ENCODE measurements at places on chromosomes 13 and 19.

DNA sequence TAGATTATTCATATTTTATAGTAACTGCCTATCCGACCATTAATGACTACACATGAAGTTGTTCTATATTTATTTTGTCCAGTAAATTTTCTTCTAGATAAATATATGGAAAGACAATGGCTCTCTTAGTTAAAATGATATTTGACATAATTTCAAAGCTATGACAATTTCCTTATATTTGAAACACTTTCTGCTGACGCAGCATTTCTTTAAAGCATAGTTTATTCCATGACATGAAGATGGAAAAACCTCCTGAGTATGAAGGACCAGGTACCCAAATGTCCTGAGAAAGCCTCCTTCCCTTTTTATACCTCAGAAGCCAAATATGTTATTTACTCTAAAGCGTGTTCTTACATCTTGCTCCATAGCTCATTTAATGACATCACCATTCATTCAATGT, 831.6 kb downstream of the EFNB2 start:
- no peak for DNase-seq

GRCh38 chr19:53389978-53390377, 5.0 kb upstream of the ZNF765 start:
- DNase-seq, result peak; percentile 9

DNA sequence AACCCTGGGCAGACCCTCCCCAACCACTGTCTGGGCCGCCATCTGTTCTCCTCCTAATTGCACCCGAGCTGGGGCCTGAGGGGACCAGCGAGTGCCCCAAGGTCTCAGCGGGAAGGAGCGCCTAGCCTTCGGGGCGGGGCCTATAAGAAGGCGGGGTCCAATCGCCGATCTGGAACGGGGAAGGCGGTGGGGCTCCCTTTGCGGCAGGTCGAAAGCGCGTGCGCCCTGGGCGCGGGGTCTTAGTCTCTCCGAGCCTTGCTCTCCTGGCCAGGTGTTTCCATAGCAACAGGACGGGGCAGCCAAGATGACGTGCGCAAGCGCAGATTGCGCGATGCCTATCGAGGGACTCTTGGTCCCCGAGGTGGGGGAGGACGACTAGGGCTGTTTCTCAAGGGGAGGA, 2.8 kb downstream of the MAST1 start:
- DNase-seq, result peak; percentile 100

DNA sequence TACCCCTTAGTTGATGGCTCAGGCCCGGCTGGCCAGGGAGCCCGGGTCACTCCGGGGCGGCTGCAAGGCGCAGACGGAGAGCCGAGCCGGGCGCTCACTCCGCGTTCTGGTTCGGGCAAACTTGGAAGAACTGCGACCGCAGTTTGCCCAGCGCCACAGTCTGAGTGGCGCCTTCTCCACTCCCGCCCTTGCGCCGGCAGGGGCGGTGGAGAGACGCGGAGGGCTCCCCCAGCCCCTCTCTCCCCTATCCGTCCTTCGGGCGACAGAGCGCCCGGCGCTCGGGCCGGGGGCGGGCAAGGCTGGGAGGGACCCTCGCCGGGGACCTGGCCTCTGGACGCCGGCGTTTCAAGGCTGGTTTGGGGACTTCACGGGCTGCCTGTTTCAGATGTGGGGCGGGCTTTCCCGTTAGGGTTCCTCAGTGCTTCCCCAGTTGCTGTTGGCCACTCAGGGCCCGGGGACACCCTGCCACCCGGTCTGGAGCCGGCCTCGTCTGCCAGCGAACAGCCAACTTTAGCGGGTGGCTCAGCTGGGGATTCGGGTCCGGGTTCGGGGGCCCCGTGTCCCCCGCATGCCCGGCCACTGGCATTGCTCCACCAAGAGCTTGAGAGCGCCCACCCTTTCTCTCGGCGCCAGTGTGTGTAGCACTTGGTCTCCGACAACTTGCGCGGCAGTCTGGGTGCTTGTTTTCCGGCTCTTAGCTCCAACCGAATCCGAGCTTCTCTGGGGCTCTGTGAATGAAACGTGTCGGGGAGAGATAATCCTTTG, 1.5 kb downstream of the GPC6 start:
- DNase-seq, result peak; percentile 93

DNA sequence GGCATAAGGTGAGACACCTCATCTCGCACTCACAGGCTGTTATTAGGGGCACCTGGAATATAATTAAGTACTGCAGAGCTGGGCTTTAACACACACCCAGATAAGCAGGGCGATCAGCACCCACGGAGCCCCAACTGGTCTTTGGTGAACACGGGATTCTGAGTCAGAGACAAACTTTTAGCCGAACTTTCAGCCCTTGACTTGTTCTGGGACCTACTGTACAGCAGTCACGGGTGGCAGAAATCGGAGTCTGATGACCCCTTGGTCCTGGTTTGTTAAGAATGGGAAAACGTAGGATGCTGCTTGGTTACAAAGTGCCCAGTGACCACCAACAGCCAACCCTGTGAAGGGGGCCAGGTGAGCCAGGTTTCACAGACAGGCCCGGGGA, 9.0 kb downstream of the SH3GL1 start:
- no peak for DNase-seq

DNA sequence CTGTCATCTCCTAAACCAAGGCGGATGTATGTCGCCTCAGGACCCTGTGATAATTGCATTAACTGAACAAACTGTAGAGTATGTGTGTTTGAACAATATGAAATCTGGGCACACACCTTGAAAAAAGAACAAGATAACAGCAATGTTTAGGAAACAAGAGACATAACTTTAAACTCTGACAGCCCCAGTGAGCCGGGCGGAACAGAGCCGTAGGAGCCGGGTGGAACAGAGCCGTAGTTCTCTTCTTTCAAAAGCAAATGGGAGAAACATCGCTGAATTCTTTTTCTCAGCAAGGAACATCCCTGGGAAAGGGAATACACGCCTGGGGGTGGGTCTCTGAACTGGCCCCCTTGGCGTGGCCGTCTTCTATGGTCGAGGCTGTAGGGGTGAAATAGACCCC, 31.8 kb upstream of the ZNF675 start:
- peak; percentile 2 for DNase-seq

GRCh38 chr19:54670576-54671357, 8.0 kb downstream of the LILRB4 start:
- DNase-seq, result no peak

DNA sequence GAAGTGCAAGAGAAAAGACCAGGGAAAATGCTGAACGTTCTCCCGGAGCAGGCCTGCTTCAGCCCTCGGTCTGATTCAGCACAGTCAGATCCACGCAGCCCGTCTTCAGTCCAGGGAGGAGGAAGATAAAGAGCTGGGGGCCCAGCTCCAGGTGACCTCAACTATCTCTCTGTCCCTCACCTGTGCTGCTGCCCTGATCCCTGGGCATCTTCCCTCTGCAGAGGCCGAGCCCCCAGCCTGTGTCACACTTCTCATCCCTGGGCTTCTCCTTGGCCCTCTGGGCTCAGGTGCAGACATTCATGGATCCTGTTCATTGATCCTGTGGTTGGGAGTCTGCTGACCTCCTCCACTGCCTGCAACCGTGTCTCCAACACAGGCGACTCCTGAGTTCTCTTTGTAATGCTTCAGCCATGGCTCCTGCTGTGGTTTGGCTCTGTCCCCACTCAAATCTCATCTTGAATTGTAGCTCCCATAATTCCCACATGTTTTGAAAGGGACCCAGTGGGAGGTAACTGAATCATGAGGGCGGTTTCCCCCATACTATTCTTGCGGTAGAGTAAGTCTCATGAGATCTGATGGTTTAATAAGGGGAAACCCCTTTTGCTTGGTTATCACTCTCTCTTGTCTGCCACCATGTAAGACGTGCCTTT, 27.9 kb downstream of the COL4A2 start:
- DNase-seq, result no peak

DNA sequence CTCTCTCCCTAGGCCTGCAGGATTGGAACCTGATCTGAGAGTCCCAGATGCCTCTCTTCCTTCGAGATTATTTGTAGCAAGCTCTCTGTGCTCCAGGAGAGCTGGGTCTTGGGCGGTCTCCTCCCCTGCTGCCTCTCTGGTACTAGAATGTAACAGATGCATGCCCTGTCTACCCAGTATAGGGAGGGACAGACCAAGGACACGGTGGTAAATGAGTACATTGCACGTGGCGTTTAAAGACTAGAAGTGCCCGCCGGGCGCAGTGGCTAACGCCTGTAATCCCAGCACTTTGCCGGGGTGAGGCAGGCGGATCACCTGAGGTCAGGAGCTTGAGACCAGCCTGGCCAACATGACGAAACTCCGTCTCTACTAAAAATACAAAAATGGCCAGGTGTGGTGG, 11.7 kb downstream of the SLC27A1 start:
- DNase-seq, result no peak

DNA sequence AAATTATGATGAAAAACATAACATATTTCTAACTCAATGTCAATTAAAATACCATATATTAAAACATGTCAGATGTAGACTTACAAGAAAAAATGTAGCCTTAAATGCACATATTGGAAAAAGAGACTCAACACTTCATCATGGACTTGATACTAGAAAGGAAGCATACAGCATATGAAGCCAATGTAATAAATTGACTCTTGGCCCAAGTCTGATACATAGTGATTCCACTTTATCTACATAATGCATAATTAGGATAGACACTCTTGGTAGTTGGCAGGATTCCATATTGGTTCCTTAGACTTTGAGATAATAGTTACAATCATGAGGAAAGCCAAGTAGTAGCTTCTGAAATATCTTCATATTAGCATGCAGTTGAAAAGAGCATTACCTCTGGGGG, 1067.0 kb downstream of the PCDH17 start:
- no peak for DNase-seq

DNA sequence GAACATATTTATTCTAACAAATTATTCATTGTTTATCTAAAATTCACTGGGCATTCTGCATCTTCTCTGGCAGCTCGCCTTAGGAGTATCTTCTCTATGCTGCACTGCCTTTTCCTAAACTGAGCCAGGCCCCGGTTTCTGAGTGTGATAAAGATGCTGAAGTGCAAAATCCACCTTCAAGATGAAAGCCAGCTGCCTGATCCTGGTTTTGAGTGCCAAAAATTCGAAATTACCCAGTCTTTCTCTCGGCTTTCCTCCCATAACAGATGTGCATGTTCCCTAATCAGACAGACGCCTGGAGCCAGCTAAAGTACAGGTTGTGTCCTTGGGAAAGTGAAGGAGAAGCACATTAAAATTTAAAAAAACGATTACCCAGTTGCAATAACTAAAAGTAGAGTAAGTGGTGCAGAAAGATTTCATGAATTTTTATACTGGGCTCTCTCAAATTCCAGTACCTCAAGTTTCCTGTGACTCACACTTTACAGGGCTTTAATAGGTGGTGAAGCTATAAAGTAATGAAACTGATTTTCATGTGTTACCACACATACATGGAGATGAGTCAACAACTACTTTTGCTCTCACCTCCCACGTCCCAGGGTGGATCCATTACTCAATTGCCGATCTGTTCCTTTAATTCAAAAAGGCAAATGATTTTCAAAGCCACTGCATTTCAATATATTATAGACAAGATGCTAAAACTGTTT, 65.0 kb upstream of the GTF2F2 start:
- no peak for DNase-seq

DNA sequence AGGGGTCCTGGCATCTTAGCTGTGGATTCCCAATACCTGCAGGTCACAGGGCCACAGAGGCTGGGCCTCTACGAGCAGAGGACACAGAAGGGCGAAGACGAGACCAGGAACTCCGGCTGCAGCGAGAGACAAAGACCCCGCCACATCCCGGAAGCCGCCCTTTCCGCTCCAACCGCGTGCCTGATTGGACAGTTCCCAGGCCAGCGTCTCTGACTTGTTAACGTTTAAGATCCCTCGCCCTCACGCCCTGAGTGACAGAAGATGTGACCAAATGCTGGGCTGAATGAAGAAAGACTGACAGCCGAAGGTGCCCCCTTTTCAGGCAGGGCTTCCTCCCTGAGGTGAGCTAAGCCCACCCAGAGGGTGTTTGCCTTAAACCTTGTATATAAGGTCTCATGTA, at the start of gene ZNF98:
ZNF98 (minus strand) TSS at position 136 of the 400 bp plus-strand sequence; CDS start at position 14, 122 bp downstream.
- no peak for DNase-seq

- no peak for DNase-seq
Measured at GRCh38 chr13:29136341-29136740, 316.2 kb downstream of the MTUS2 start.

- no peak for DNase-seq
Measured at GRCh38 chr13:91516799-91517198, 118.4 kb downstream of the GPC5 start.

DNA sequence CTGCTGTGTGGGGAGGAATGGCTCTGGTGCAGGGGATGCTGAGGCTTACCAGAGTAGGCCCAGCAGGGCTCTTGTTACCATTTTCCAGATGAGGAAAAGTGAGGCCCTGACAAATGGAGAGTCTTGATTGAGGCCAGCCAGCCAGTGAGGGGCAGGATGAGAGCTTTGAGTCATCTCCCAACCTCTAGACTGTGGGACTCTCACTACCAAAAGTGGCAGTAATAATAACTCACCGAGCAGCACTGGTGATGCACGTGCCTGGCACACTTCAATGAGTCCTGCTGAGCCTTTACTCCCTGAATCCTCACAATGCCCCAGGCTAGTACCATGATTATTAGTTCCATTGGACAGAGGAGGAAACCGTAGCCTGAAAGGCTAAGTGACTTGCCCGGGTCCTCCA, 7.8 kb downstream of the CIC start:
- no peak for DNase-seq

DNA sequence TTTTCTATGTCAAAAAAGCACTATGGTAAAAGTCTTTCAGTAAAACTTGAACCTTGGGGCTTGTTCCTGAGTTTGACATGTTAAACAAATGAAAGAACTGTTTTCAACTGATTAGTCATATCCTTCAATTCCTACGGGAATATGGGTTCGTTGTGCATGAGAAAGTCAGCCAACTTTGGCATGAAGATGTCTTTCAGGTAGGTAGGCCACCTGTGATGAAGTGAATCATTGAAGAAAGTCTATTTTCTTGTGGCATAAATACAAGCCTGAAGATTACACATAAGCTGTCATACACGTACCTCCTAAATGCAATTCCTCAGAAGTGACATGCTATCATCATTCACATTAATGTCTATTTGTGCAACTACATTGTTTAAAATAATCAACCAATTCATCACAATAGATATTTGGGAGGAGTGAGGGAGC, 513.0 kb downstream of the IRS2 start:
- DNase-seq, result no peak

- DNase-seq, result no peak
Measured at GRCh38 chr19:10260141-10260584, 8.1 kb downstream of the MRPL4 start.

GRCh38 chr19:40365613-40366401, 17.3 kb downstream of the PLD3 start:
- peak; percentile 91 for DNase-seq

GRCh38 chr19:10207026-10207425, 12.3 kb upstream of the DNMT1 start:
- no peak for DNase-seq

DNA sequence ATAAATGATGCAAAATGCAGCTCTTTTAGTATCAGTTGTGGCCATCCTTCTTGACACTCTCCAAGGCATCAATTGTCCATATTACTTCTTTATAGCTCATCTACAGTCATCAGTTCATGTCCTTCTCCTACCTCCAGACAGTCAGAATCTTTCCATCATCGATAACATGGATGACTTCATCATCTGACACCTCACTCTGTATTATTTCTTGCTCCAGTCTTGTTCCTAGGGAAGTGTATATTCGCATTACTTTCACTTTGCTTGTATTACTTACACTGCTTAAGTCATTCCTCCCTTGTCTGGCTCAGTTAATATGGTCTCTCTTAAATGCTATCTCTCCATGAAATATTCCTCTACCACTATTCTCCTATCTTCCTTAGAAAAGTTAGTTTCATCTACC, 999.1 kb upstream of the SLC10A2 start:
- DNase-seq, result no peak

GRCh38 chr19:55355213-55355821, 798 bp upstream of the COX6B2 start:
- peak; percentile 69 for DNase-seq

Data from neural progenitor cell (in vitro differentiated cells).